ENCODE measurements at places on chromosomes 12 and 14.

- DNase-seq = no peak
Measured at GRCh38 chr14:26067786-26068459, 529.9 kb downstream of the NOVA1 start.

- no peak for DNase-seq
Measured at GRCh38 chr12:112513471-112513870, 94.7 kb downstream of the PTPN11 start.

- DNase-seq = no peak
Measured at GRCh38 chr12:123859035-123859434, 96.9 kb downstream of the DNAH10 start.

- DNase-seq = no peak
Measured at GRCh38 chr12:132427999-132428935, 61.7 kb upstream of the FBRSL1 start.

GRCh38 chr12:27001663-27002062, 12.5 kb downstream of the TM7SF3 start:
- DNase-seq = no peak

DNA sequence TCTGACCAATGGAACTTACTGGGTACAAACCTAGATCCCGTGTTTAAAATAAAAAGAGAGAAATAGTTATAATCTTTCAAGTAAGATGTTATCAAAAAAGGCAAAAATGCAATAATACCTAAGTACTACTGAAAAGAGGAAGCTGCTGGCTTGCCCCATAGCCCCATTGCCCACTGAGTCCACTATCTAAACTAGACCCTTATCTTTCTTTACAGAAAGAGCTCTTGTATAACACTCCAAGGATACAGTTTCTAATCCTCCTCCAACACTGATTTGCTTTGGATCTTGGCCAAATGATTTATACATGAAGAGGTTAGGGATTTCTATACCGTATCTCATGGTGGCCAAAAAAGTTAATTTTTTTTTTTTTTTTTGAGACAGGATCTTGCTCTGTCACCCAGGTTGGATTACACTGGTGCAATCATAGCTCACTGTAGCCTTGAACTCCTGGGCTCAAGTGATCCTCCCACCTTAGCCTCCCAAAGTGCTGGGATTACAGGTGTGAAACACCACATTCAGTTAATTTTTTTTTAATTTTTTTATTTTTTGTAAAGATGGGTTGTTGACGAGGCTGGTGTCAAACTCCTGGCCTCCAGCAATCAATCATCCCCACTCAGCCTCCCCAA, 2.6 kb downstream of the GXYLT1 start:
- DNase-seq = no peak

DNA sequence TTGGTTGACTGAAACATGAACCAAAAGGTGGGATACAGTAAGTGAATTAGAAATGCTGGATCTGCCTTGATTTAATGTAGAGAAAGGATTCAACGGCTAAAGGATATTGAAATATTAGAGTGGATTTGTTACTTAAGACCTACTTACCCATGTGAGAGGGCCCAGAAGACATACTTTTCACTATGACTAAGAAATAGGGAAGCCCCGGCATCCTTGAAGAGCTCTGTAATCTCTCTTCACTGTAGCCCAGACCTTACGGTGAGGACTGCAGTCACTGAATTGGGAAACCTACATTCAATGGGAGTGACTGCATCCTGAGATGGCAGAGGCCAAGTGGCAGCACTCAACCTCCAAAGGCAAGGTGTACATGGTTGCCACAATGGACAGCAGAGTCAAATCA, 52.5 kb downstream of the KANSL2 start:
- DNase-seq = no peak

GRCh38 chr14:81234278-81234677, 13.5 kb upstream of the GTF2A1 start:
- DNase-seq = no peak

- peak; percentile 6 for DNase-seq
Measured at GRCh38 chr14:37903343-37904191, 304.1 kb upstream of the SSTR1 start.

DNA sequence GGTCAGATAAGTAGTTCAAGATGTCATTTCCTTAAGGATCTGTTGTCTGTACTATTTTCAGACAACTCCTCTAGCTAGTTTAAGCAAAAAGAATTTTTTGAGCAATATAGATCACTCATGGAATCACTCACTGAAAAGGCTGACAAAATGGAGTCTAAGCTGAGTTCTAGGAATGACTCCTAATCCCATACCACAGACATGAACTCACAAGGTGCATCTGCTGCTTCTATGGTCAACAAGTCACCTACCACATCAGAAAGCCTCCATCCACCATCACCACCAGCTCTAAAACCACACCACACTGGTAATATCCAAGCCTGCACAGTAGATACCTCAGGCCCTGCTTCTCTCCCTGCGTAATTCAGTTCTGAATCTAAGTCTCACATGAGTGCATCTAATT, 33.0 kb downstream of the PWP1 start:
- DNase-seq = no peak

DNA sequence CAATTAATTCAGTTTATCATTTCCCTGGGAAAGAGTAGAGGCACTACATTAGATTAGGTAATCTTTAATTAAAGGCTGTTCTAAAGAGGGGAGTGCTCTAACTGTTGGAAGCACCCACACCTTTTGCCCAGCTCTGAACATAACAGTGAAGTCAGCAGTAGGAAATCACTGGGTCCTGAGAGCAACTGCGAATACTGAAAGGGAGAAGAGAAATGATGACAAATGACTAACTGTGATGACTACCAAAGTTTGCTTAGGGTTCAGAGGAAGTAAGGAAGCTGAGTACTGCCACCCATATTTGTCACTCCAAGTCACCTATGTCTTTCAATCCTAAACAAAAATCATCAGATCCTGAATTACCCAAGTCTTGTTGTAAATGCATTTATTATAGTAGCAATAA, 140.6 kb downstream of the EPS8 start:
- DNase-seq = no peak

DNA sequence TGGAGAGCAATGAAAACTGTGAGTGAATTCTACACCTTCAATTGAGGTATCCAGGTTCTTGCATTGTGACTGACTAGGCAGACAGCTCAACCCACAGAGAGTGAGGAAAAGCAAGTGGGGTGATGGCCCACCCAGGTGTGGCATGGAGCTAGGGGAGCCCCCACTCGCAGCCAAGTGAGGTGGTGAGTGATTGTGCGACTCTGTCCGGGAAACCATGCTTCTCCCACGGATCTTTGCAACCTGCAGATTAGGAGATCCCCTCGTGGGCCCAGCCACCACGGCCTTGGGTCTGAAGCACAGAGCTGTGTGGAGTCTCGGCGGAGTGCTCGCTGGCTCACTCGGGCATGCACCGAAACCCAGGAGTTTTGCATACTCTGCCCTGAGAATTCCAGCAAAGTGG, 120.1 kb downstream of the ALG10 start:
- no peak for DNase-seq

GRCh38 chr12:53047221-53048032, 2.4 kb upstream of the TNS2 start:
- DNase-seq = peak; percentile 79

DNA sequence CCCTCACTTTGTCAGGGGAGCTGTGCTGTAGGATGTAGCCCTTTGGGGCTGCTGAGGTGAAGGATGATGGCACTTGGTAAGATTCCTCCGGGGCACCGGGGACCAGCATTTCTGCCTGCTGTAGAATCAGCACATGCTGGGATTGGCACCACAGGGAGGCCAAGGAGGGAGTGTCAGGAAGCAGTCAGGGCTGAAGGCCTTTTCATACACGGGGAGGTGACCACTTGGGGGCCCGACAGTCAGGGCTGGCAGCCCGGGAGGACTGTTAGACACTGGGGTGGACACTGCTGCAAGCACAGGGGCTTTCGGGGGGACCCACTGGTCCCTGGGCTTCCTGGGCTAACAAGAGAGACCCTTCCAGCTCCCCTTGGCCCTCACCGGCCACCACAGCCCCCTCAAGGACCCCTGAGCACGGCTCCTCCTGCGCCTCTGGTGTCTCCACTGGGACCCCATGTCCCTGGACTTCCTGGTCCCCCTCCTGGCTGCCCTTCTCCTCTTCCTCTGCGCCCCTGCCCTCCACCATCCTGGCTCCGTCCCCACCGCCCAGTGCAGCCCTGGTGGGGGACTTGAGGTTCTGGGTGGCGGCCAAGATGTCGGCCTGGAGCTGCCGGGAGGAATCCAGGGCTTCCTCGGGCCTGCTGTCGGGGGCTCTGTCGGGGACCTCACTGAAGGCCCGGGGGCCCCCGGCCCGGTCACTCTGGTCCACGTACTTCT, 6.5 kb downstream of the TMEM119 start:
- no peak for DNase-seq

GRCh38 chr14:31461545-31461944, 4.2 kb upstream of the DTD2 start:
- DNase-seq = no peak

DNA sequence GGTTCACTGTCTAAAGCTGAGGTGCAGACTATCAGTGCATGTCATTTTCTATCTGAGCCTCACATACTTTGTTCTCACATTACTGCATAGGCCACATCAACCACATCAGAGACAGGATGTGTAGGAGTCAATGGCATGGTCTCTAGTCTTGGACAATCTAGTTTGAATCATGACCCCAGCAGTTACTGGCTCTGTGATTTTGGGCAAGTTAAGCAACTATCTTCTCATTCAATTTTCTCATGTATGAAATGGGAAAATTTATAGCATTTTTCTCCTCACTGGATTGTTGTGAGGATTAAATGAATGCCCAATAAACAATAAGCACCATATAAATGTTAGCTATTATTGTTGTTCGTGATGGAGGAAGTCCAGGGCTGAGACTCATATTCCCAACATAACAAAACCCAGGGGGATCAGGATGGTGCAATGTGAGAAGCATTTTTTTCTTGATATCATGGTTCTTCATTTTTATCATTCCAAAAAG, 432.6 kb downstream of the LRIG3 start:
- no peak for DNase-seq

DNA sequence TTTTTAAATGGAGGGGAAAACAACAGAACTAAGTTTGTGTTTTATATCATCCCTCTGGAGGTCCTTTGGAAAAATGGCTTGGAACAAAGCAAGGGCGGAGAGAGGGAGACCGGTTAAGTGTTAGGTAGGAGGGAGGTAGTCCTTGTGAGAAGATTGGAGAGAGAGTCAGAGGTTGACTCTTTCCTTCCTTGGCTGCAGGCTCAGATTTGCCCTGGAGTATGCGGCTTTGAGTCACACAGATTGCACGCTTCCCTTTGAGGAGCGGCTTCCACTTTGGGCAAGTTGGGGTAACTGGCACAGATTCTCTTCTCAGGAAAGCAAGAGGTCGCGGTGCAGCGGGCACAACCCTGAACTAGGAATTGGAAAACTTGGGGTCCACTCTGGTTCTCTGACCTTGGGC, 9.9 kb downstream of the SOCS2 start:
- DNase-seq = no peak

- DNase-seq = no peak
Measured at GRCh38 chr12:125453751-125454150, 388.5 kb downstream of the AACS start.

DNA sequence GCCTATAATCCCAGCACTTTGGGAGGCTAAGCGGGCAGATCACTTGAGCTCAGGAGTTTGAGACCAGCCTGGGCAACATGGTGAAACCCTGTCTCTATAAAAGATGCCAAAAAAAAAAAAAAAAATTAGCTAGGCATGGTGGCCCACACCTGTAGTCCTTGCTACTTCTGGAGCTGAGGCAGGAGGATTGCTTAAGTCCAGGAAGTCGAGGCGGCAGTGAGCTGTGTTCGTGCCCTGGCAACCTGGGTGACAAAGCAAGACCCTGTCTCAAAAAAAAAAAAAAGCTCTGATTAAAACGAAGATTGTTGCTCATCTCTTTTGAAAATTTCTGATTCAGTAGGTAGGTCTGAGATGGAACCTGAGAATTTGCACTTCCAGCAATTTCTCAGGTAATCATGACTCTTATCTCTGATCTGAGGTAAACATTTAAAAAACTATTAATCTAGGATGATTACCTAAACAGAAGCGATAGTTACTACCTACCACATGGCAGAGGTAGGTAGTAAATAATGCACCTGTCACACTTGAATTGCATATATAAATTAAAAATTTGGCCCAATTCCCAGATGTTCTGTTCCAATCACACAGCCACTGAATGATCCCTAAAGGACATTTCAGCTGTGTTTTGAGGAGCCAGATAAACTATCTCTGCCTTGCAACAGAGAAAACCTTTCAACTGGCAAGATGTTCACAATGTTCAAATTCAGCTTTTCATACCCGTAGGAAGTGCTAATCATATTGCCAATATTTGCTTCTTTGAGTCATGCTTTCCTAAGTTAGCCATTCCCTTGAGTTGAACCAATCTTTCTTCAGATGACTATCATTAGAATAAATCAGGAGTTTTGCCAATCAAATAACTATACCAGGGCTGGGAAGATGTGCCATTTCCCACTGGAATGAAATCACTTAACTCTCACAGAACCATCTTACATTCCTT, 4.2 kb upstream of the TEP1 start:
- DNase-seq = no peak

- DNase-seq = no peak
Measured at GRCh38 chr14:102541771-102542170, 32.2 kb upstream of the ANKRD9 start.
